Hematopoietic multipotent progenitor cell treated with erythropoietin and hydrocortisone succinate and interleukin-3 and kit ligand, for 17 days (in vitro differentiated cells): ENCODE measurements at places on chromosomes 1 and 21.
A peak's percentile ranks its signal among the peaks of the same experiment; 100 is the strongest.

- DNase-seq: peak; percentile 41
Measured at GRCh38 chr21:42227909-42228708, 9.2 kb downstream of the ABCG1 start.

DNA sequence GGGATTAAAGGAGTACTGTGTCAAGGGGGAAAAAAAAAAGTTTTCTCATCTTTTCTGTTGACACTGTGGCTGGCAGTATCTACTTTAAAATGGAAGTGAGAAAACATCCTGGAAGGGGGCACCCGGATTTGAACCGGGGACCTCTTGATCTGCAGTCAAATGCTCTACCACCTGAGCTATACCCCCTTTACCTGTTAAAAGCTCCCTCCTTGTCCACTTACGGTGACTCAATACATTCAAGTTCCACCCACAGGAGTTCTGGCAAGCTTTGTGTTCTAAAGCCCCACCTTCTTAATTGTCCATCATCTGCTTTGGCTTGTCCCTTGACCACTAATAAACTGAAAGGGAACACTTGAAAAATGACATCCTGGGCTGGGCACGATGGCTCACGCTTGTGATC is 68.2 kb downstream of the FNBP1L start:
- no peak for DNase-seq

DNA sequence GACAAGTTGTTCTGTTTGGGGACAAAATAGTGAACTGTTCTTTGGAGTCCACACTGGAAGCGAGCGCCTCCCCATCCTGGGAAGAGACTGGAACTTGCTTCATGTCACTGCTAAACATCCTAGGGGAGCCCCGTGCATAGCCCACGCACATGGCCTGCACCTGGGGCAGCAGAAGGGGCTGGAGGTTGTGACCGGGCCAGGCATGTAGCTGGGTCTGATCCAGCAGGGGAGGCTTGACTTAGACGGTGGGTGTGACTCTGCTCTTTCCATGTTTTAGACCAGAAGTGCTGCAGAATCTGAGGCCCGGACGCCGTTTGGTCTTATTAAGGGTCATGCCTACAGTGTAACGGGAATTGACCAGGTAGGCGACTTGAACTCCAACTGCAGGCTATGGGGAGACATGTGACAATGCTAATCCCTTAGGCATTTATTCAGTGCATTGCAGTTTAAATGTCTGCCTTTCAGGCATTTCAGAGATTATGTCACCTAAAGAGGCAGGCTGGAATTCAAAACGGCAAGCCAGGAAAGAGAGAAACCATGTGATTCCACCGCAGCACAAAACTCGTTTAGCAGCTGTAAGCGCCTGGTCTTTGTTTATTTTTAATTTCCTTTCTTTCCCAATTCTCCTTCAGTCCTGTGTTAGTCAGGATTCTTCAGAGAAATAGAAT is 21.8 kb downstream of the CAPN9 start:
- no peak for DNase-seq

GRCh38 chr1:119861547-119861946 is 34.8 kb downstream of the ADAM30 start:
- DNase-seq: no peak

GRCh38 chr1:114034567-114035303 is 55.5 kb downstream of the OLFML3 start:
- no peak for DNase-seq

GRCh38 chr1:38120552-38121230 is 74.1 kb upstream of the POU3F1 start:
- DNase-seq: no peak

GRCh38 chr1:111140680-111140967 is 601 bp downstream of the CEPT1 start:
- peak; percentile 81 for DNase-seq

DNA sequence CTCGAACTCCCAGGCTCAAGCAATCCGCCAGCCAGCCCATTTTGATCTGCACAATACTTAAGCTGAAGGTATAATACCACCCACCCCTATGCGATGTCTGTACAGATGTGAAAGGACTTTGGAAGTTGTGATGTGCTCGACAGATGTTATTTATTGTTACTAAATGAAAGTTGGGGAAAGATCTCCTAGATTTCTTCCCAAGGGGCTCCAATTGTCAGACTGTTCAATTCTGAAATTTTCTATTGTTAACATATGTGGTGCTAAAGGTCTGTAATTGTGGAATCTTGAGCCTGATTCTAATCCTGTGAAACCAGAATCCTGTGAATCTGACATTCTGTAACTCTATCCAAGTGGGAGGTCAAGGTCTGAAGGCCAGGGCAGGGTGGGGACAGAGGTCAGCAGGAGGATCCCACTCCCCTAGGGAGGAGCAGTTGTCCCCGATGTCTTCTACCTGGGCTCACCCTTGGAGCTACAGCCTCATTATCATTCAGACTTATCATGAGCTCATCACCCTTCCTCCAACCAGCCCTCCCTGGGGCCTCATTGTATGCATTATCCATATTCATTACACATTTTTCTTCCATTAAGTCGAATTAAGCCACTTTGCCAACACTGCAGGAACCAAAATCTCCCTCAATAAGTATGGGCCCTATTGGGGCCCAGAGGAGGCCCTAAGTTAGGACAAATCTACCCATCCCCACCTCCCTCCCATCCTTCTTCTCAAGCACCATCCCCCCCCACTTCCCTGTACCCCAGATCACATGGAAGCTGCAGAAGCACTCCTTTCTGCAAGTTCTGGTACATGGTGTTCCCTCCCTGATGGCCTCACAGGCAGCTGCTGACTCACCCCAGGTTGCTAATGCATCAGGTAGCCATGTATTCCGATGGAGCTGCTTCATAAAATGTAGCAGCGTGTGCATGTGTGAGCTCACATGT is 32.3 kb downstream of the SHISAL2A start:
- no peak for DNase-seq

GRCh38 chr1:210366767-210367166 is 38.1 kb downstream of the HHAT start:
- DNase-seq: no peak

GRCh38 chr1:34896612-34897011 is 32.8 kb downstream of the DLGAP3 start:
- no peak for DNase-seq

- no peak for DNase-seq
Measured at GRCh38 chr1:167713330-167714081, 8.3 kb upstream of the MPZL1 start.

GRCh38 chr1:104648269-104648691 is 898.6 kb downstream of the AMY1C start:
- DNase-seq: no peak

GRCh38 chr1:95809391-95809790 is 575.4 kb downstream of the RWDD3 start:
- DNase-seq: no peak

- DNase-seq: no peak
Measured at GRCh38 chr1:53639996-53640700, 98.8 kb downstream of the GLIS1 start.

- no peak for DNase-seq
Measured at GRCh38 chr1:15727424-15727823, 8.6 kb upstream of the SLC25A34 start.

- DNase-seq: no peak
Measured at GRCh38 chr1:61080413-61081143, 1.8 kb upstream of the NFIA start.

GRCh38 chr1:9228609-9229008 is 6.0 kb upstream of the H6PD start:
- no peak for DNase-seq

GRCh38 chr1:172321451-172321850 is 99.0 kb upstream of the C1orf105 start:
- DNase-seq: no peak

GRCh38 chr21:44816761-44817505 is 929 bp downstream of the SUMO3 start:
- no peak for DNase-seq
